Activated CD8-positive, alpha-beta memory T cell treated with anti-CD3 and anti-CD28 coated beads, Interleukin-2, amount 50 U/mL, for 48 hours (primary cell): ENCODE measurements at places on chromosomes 6 and 20.

DNA sequence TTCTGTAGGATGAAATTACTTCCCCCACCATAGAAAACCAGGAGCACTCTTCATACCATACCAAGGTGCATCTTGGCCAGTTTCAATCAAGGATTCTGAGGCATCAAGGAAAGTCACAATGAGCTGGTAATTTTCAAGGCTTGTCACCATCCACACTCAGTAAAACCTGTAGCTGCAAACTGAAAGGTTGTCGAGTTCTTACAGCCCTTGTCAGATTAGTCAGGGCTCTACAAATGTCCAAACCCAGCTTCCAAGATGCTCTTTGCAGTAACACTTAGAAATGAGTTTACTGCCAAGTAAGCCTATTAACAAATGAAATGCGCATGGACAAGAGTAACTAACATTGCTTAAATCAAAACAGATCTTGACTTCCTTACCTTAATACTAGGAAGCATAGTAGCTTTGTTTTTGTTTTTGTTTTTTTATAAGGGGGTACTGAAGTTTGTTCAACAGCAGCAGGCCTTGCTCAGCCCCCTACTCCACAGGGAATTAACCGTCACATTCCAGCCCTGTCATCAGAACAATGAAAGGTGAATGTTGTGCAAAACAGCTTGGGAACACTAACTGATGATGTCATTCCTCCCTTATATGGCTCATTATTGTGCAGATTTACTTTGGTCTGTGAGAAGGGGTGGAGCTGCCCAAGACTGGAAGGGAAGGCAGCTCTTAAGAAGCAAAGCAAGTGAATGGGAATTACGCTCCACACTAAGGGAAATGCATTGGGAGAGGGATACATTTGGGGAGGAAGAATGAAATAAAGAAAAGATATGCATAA lies 49.9 kb upstream of the TMEM30A start:
- DNase-seq: no peak

DNA sequence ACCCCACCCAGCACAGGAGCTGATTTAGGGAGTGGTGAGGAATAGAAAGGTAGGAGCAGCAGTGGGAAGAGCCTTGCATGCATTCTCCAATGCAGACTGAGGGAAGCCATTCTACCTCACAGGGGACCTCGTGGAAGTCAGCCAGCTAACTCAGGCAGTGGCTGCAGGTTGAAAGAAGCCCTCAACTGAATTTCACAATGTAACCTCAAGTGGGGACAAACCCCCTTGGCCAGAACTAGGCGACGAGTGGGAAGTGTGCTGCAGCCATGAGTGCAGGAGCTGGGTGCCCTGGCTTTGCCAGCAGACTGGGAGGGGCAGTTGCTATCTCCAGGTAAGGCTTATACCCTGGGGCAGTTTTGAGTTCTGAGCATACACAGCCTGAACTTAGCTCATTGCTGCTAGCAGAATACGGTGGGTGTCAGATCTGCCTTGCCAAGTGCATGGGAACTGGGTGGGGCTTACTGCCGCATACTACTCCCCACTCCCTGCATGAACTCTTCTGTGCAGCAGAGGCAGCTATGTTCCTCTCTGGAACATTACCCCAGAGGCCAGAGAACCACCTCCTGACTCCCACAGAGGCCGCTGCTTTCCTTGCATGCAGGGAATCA lies 126.5 kb downstream of the CDK19 start:
- no peak for DNase-seq

DNA sequence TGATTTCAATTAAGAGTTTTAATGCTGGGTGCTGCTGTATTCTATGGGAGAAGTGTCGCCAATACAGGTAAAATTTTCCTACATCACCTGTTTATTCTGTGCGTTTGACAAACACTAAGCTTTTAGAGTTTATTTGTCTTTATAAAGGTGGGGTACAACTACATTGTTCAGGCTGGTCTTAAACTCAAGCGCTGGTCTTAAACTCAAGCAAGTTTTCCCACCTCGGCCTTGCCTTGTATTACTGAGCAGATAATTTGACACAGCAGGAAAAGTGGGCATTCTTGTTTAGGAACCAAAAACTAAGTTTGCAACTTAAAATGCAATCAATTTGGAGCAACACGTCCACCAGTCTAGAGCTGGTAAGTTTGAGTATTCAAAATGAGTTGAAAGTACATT lies 112.9 kb upstream of the BTN3A2 start:
- DNase-seq: no peak

DNA sequence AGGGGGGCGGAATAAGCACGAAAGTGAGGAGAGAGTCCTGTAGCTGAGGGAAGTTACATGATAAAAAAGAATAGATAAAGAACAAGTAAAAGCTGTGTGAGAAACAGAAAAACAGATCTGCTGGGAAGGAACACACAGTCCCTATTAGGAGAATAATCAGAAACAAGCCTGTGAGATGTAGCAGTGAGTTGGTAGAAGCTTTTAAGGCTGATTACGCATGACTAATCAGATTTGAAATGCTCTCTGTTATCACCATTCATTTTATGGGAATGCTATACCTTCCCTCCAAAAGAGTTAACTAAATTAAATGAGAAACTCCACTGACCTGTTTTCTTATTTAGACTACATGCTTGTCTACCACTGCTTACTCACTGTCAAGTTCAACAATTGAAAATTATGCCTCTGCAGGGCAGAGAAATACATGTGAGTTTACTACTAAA lies 15.8 kb downstream of the REPS1 start:
- no peak for DNase-seq

DNA sequence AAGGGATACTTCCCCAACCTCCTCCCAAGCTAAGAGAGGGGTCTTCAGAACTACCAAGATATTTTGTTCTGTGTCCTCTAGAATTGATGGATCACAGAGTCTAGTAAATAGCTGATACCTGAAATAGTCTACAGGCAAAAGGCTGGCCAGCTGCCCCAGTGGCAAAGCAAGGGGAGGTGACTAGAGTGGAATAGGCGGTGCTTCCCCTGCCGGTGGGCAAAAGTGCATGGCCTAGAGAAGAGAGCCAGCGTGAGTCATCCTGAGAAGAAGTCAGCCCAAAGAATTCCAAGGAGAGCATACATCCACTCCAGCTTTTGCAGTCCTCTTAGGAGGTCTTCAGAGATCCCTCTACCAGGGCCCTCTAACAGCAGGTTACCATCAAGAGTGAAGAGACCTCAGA lies 14.7 kb downstream of the DPPA5 start:
- DNase-seq: no peak

- DNase-seq: no peak
Measured at GRCh38 chr6:100175814-100176310, 181.8 kb upstream of the MCHR2 start.

DNA sequence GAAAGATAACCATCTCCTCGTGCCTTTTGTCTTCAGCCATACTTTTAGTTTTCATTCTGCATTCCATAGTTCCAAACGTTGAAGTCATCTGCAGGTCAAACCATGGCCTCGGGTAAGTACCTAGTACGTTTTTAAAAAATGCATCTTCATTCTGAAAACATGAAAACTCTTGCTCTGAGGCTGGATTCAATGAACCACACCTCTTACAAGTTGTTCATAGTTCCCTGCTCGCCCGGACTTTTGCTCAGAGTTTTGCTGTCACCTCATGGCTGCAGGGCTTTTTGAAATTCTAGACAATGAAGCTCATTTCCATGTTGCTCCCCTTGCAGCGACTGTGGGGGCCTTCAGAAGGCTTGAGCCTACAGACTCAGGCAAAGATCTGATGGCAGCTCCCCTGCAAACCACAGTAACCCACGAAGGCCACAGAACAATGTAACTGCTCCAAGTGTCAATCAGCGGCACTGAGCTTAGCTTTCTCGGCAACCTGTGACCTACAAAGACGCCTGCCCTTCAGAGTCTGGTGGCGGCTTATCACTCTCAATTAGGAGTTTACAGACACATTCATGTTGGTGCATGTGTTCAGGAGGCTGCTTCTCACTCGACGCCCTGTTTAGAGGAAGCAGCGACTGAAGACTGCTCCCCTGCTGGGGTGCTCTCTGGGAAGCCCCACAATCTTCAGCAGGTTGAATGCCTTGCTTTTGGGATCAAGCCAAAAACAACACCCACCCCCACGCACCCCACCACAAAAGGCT lies 61.2 kb downstream of the FOXC1 start:
- DNase-seq: no peak

GRCh38 chr6:170545405-170545804 lies 7.7 kb downstream of the PSMB1 start:
- DNase-seq: no peak

GRCh38 chr6:5782783-5783547 lies 223.8 kb downstream of the NRN1 start:
- no peak for DNase-seq

DNA sequence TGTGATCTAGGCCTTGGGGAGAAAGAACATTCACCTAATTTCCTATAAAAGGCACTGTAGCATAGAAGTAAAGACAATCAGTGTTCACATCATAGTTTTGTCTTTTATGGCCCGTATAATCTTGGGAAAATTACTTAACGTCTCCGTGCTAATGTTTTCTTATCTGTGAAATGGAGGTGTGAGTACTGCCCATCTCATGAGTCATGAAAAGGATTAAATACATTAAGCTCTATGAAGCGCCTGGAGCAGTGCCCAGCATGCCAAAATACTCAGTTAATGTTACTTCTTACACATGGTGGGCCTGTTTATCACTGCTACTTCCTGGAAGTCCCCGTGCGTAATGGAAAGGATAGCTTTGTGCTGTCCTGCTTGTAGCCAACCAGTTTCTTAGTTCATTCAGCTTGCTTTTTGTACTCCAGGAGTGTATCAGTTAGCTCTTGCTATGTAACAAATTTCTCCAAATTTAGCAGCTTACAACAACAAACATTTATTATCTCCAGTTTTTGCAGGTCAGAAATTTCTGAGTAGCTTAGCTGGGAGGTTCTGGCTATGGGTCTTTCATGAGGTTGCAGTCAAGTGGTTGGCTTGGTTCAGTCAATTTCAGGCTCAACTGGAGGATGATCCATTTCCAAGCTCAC lies 103.6 kb upstream of the BMP2 start:
- no peak for DNase-seq

- no peak for DNase-seq
Measured at GRCh38 chr20:3174442-3175261, 1.3 kb upstream of the LZTS3 start.

GRCh38 chr20:39029364-39029763 lies 67.2 kb downstream of the DHX35 start:
- DNase-seq: no peak

DNA sequence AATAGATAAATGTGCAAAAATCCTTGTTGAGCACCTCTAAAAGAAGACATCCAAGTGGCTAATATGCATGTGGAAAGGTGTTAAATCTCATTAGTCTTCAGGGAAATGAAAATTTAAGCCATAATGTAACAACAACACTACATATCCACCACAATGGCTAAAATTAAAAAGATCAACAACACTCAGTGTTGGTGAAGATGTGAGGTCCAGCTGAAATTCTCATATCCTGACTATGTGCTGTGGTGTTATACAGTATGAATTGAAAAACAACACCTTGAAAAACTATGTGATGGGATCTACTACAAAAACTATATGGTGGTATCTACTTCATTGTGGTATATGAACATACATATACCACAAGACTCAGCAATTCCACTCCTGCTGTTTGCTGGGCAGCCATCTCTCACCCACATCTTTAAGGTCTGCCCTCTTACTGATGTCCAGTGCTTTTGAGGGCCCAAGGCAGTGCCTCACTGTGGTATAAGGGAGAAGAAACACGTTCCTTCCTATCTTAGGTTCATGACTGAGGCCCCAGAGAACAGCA lies 146.4 kb downstream of the CD83 start:
- DNase-seq: no peak

DNA sequence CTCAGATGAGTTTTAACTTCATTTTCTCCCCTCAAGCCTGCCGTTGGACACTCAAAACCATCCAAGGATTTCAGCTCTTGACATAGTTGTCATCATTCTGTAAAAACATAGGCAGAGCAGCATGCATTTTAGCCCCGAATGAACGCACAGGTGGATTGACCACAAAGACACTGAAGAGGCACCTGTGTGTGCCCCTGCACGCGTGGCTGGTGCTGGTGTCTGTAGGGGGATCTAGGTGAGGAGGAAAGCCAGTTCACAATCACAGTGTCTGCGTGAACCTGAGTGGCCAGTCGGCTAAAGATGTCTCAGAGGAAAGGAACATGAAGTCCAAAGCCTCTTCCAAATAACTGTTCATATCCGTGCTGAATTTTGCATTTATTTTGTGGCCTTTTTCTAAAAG lies 309.2 kb downstream of the QKI start:
- no peak for DNase-seq

DNA sequence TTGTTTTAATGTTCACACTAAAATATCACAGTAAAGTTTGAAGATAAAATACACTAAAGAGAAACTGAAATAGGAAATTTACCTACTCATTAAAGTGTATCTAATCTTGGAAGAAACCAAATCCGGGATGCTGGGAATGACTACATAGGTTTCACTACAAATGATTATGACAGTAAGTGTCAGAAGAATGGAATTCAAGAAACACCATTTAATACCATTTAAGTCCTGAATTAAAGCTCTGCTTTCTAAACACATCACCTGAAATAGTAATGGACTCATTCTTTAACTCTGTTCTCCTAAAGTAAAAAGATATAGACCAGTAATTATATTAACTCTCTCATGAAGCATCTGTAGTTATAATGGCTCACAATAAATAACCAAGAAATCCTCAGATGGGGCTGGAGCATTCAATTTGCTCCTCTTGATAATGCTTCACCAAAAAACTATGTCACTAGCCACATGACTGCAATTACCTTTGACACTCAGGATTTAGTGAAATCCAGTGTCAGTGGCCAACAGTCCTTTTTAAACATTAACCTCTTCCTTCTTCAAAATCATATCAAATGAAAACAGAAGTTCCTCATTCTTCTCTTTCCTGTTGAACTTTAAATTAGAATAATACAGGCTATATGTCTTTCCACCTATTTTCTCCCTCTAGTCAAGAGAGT lies 41.4 kb downstream of the MAP7 start:
- DNase-seq: no peak

GRCh38 chr20:24724982-24725533 lies 224.0 kb upstream of the CST7 start:
- no peak for DNase-seq

- DNase-seq: peak; percentile 80
Measured at GRCh38 chr6:107957308-107957908, 600 bp downstream of the SEC63 start.

GRCh38 chr6:45717715-45718114 lies 297.9 kb downstream of the CLIC5 start:
- DNase-seq: no peak

- peak; percentile 76 for DNase-seq
Measured at GRCh38 chr6:99613409-99613704, 6.7 kb downstream of the PRDM13 start.
